ENCODE measurements at places on chromosomes 11 and 22. TPM values are rescaled to one million over a fixed set of nuclear protein-coding genes. Genes with fewer than 3 reads are reported as not detected.
A peak's percentile ranks its signal among the peaks of the same experiment; 100 is the strongest.

DNA sequence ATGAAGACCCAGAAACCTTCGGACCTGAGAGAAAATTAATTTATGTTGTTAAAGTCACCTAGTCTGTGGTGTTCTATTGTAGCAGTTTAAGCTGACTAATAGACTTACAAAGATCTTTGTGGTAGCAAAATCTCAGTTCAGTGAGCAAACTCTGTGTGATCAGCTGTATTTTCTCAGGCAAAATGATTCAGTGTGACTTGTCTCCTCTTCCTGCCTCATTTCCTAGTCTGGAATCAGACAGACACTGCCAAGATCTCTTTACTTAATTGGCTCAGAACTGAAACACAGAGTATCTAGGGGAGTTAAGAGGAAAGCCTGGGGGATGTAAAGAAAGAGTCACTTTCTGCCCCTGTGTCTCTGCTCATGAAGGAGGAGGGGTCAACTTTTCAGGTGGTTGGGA, 564.7 kb downstream of the KCNA4 start:
- H3K36me3 ChIP-seq: no peaks in the 10 kb centered on the region
- H3K27ac ChIP-seq: no peak overlapping the region
- no peaks in the 10 kb centered on the region for H3K27me3 ChIP-seq
- H3K4me3 ChIP-seq: no peak overlapping the region
- DNase-seq: peak; percentile 71

The MS4A14 gene
- not detected for total RNA-seq

DNA sequence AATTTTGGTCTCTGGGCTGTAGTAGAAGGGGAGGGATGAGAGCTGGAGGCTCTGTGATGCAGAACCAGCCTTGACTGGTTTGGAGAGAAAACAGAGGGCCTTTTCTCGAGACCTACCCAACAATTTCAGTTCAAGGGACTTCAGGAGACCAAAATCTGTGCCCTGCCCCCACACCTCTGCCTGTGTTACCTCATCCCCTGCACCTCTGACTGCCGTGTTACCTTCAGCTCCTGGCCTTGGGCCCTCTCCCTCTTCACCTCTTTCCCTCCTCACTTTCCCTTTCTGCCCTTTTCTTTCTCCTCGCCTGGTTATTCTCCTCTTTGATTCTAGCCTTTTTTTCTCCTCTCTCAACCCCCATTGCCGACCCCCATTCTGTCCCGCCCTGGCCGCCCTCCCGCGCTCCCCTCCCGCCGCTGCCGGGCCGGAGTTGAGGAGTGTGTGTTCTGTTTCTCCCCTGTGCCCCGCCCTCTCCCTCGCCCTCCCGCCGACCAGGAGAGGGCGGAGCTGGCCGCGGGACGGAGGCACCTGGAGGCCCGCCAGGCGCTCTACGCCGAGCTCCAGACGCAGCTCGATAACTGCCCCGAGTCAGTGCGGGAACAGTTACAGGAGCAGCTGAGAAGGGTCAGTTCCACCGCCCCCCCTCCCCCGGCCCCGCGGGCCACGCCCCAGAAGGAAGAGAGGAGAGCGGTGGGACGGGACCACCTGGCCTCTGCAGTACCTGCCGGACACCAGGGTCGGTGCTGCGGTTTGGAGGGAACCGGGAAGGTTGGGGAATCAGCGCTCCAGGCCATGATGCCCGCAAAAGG, 27.2 kb downstream of the PHLDB1 start:
- peak overlapping the region; percentile 60 for H3K27ac ChIP-seq
- peaks cover 85% of the 10 kb centered on the region for H3K36me3 ChIP-seq
- H3K4me1 ChIP-seq: peaks cover 20% of the 10 kb centered on the region
- DNase-seq: peak; percentile 55
- no peaks in the 10 kb centered on the region for H3K27me3 ChIP-seq

The KCNQ1OT1 gene
- 1.9 TPM for total RNA-seq

GRCh38 chr11:34667810-34668582, 47.1 kb downstream of the EHF start:
- DNase-seq: no peak
- H3K27ac ChIP-seq: no peak overlapping the region
- H3K36me3 ChIP-seq: no peaks in the 10 kb centered on the region
- no peaks in the 10 kb centered on the region for H3K27me3 ChIP-seq
- no peak overlapping the region for H3K4me3 ChIP-seq

Data from IMR-90 (cell line).